Inflammatory macrophage treated with lipopolysaccharide for 1 hour (primary cell): ENCODE measurements at places on chromosomes 12 and 14.

DNA sequence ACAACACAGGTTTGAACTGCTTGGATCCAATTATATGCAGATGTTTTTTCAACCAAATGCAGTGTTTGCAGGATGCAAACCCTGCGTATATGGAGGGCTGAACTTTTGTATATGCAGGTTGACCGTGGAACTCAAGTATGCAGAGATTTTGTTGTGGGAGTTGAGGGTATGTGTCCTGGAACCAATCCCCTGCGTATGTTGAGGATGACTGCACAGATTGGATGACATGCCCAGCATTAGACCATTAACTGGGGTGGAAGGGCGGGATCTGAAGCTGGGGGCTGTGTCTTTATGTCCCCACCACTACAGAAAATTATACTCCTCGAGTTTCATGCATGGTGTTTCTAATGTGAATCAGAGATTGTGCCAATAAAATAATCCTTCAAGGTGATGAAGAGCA lies 162.2 kb upstream of the RMST start:
- no peak for DNase-seq

GRCh38 chr12:4743046-4743445 lies 22.8 kb downstream of the GALNT8 start:
- no peak for DNase-seq

DNA sequence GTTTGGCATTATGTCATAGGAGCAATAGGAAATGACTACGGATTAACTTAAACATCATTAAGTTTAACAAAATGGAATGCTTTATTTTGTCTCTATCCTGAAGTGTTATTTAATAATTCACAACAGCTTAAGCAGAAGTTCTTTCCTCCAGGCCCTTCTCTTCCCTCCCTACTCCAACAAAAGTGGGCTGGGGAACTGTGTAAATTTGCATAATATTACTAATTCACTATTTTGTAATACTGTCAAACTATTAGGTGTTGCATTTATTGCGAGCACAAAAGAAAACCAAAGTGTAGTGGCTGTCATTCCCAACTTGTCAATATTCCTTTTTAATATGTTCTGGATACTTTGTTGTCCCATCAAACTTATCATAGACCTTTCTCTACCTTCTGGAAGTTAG lies 69.8 kb downstream of the ATG14 start:
- DNase-seq: peak; percentile 65

- DNase-seq: no peak
Observed at GRCh38 chr12:12562016-12562483, 613 bp downstream of the DUSP16 start.

DNA sequence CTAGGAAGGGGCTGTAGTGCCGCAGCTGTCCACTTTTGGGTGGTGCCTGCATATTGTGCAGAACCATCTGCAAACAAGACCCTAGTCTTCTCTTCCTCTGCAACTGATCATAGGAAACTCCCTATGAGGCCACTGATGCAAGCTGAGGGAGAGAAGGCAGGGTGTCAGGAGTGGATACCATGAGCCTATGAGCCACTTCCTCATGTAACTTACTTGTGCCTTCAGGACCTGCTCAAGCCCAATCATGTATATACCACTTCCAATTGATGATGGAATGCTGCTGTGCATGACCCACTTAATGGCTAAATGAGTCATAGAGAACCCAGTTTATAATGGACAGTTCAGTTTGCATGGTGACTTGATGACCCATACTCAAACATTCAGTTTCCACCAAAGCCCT lies 107.9 kb downstream of the ALG10B start:
- DNase-seq: no peak
